ENCODE measurements at places on chromosomes 11 and 22.

DNA sequence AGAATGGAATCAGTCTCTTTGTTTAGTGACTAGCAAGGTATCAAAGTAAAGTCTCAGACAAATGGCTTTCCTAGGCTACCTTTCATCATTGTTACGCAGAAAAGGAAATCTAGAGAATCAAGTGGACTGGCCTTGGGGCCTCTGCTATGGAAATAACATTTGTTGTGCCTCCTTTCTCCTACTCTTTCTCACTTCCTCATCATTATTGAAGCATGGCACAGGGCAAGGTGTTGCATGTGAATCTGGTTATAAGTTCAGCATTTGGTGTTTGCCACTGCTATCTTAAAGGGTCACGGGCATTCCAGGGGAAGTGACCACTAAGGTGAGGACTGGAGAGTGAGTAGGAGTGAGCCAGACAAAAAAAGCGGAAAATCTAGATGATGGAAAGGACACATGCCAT lies 54.9 kb downstream of the GLYATL1 start:
- DNase-seq, result no peak

GRCh38 chr22:36879775-36880174 lies 19.0 kb downstream of the NCF4 start:
- no peak for DNase-seq

DNA sequence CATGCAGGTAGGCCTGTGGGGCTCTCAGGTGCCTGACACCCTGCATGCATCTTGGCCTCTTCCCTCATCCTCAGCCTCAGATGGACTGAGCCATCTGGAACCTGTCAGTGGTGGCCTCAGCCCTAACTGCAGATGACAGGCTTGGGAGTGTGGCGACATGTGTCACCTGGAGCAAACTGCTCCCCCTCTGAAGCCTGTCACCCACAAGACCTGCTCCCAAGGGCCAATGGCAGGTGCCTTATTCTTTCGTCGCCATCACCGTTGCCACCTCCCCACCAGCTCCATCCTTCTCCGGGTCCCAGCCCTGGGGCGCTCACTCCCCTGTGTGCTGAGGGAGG lies 3.6 kb upstream of the SEPTIN5 start:
- no peak for DNase-seq

- no peak for DNase-seq
Measured at GRCh38 chr11:13117344-13117743, 108.2 kb downstream of the RASSF10 start.

DNA sequence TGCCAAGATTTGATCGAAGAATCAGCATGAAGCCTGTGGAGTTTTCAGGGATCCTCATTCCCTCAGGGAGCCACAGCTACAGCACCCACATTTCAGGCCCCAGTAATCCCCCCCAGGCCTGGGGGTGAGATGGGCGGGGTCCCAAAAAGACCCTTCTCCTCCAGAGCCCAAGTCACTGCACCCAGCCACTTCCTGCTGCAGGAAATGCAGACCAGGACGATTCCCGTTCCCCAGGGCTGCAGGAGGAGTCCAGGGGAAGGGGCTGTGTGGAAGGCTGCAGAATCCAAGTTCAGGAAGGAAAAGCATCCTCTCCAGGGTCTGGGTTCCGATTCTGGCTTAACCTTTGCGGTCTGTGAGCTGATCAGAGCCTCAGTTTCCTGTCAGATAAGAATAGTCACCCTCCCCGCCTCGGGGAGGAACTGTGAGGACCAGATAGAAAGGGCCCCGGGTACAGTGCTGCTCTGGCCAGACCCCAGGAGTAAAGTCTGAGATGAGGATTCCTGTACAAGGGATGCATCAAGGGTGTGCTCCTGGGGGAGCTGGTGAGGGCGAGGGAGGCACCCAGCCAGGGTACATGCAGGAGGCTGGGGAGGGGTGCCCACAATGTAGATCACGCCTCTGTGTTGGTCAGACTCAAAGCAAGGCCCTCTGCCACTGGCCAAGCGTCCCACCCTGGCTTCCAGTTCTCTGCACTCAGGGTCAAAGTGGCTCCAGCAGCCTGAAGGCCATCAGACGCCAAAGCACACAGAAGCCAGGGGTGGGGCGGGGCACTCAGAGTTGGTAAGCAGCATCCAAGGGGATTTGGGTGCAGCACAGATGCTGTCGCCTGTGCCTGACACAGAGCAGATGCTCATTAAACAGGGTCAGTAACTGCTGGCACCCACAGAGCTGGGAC lies 30.1 kb upstream of the TP53I11 start:
- no peak for DNase-seq

DNA sequence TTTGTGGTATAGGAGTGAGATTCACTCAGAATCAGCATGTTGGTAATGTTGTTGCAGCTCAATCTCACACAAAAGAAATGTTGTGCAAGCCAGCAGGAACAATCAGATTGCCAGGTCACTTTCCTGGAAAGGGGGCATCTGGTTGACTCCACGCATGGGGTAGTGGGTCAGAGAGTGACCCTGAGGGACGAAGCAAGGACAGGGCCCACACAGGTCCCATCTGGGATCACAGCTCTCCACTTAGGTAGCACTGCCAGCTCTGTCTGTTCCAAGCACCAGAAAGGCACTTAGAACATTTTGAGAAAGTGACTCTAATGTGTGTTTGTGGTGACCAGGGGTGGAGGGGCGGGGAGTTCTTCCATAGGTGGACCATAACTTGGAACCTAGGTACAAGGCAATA lies 109.5 kb downstream of the RASSF10 start:
- DNase-seq, result no peak

- no peak for DNase-seq
Measured at GRCh38 chr22:27327981-27328721, 473.4 kb downstream of the MN1 start.

- DNase-seq, result no peak
Measured at GRCh38 chr11:72712841-72713240, 38.6 kb upstream of the PDE2A start.

- no peak for DNase-seq
Measured at GRCh38 chr22:45781966-45782365, 110.3 kb downstream of the ATXN10 start.

DNA sequence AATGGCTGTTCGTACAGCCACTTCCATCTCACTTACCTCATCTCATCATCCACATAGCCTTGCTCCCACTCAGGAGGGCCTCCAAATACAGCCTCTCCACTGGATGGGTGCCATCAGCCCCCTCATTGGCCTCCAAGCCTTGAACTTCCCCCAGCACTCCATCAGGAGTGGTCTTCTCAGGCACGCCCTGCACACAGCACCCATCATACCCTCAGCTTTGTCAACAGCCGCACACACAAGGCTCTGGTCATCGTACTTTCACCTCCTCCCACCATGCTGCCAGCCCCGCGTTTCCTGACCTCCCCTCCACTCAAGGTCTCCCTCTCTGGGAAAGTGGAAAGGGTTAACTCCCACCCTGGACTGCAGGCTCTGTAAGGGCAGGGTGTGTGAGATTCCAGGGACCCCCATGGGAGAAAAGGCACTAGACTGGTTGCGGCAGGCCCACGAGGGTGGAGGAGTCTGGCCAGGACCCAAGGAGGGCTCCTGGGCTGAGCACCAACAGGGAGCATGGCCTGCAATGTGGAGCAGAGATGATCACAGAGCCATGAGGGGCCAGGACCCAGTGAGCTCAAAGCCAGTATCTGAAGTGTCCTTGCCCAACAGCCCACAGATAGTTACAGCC lies 21.0 kb upstream of the SCARF2 start:
- no peak for DNase-seq
